Natural killer cell treated with Interleukin-12 subunit alpha and Interleukin-12 subunit beta and Interleukin-15 and Interleukin-18, amount 100 ng/mL, for 72 hours (primary cell): ENCODE measurements at places on chromosomes 12 and 14.

DNA sequence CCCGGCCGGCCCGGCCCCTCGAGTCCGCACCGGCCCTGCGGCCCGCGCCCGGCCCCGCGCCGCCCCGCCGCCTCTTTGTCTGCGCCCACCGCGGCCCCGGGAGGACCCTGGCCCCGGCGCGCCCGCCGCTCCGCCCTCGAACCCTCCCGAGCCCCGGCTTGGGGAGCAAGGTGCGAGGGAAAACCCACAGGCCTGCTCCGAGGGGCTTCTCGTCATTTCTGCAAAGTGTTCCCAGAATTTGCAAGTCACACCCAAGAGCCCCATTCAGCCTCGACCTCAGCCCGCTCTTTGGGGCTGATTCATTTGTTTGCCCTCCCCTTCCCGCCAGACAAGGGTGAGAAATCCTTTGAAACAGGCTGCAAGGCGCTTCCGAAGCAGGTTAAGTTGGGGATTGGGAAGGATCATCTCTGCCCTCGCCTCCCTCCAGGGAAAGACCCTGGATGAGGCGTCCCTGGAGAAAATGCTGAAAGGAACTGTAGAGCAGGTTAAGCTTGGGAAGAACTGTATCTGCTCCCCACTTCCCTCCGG is 325 bp upstream of the CLIP1 start:
- H3K4me1 ChIP-seq: peaks cover 21% of the 10 kb centered on the region
- no peaks in the 10 kb centered on the region for H3K27me3 ChIP-seq

DNA sequence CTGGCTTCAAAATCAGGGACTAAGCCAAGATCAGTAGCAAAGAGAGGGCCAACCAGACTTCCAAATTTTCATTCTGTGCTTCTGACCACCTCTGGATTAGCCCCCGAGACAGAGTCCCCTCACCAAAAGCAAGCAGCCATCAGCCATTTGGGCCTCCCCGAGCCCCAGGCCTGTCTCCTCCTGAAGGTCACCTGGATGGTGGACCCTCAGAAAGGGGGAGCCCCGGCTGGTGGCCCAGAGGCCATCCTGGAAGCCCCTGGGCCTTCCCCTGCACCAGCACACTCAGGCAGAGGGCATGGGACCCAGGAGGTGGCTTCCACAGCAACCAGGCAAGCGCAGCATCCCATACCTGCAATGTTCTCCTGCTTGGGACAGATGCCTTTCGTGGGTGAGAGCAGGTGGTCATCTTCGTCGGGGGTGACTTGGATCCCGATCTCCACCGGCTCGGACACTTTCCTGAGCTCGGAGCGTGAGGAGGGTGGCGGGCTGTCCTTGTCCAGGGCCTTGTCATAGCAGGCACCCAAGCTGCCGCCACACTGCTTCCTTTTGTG is 14.8 kb downstream of the BCL11B start:
- H3K4me3 ChIP-seq: no peak overlapping the region
- DNase-seq: no peak
- no peaks in the 10 kb centered on the region for H3K36me3 ChIP-seq
- H3K27ac ChIP-seq: peak overlapping the region; percentile 94

- DNase-seq: no peak
- no peak overlapping the region for H3K27ac ChIP-seq
- H3K27me3 ChIP-seq: no peaks in the 10 kb centered on the region
- no peaks in the 10 kb centered on the region for H3K4me1 ChIP-seq
These were observed 4.9 kb upstream of the CRIP2 start for GRCh38 chr14:105469456-105470349.

DNA sequence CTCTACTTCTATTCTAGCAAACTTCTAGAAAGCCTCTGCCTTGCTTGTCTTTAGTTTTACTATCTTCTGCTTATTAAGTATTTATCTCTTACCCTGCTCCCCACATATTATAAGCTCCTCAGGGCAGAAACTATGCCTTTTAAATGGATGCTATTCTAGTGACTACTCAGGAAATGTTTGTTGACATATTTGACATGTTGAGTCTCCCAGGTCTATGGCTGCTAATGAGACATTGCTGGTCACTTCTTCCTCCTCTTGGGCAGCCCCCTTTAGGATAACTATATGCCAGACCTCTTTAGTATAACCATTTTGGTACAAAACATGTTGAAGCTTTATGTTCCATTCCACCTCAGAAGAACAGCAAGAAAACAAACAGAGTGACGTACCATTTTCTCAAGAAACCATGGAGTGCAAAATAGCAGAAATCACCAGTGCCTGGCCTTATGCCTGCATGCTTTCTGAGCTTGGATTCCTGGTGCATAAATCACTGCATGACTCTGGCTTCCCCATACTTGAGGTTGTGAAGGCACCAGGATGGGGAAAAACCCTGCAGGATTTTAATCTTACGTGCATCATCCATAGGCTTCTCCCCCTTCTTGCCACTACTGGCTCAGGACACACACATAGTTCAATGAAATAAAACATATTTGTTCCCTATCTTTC is 202.6 kb downstream of the TMX1 start:
- H3K27me3 ChIP-seq: peaks cover 57% of the 10 kb centered on the region
- no peak overlapping the region for H3K4me3 ChIP-seq
- no peaks in the 10 kb centered on the region for H3K4me1 ChIP-seq
- H3K27ac ChIP-seq: no peak overlapping the region

GRCh38 chr14:71996610-71997009 is 64.4 kb downstream of the RGS6 start:
- peaks cover 16% of the 10 kb centered on the region for H3K27me3 ChIP-seq
- H3K36me3 ChIP-seq: no peaks in the 10 kb centered on the region
- no peaks in the 10 kb centered on the region for H3K4me1 ChIP-seq

DNA sequence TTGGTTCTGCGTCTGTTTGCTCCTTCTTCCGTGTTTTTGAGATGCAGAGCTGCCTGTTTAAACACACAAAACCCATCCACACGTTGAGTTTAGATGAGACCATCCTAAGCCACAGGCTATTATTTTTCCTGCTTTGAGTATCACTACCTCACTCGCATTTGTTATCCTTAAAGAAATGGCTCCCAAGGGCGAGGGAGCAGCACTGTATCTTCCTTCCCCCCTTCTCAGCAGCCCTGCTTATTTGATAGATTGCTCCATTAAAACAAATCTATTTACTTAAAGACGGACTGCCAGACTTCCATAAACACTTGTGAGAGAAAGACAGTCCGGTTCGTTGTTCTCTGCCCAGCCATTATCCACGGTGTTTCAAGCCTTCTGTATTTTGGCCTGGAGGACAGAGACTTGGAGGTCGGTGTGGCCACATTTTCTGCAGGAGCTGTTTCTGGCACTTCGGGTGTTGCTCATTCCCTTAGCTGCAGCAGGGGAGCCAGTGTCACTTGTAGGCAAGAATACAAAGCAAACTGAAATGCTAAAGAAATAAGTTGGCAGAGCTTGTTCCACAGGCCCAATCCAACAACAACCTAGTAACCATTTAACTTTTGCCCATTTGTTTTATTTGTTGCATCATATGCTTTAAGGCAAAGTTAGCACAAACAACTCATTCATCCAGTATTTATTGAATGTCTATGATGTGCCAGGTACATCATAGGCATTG is 275.4 kb downstream of the TTC6 start:
- H3K27me3 ChIP-seq: peaks cover 14% of the 10 kb centered on the region
- no peak for DNase-seq
- no peak overlapping the region for H3K27ac ChIP-seq
- no peak overlapping the region for H3K4me3 ChIP-seq
- no peaks in the 10 kb centered on the region for H3K36me3 ChIP-seq
- H3K4me1 ChIP-seq: peaks cover 7% of the 10 kb centered on the region

DNA sequence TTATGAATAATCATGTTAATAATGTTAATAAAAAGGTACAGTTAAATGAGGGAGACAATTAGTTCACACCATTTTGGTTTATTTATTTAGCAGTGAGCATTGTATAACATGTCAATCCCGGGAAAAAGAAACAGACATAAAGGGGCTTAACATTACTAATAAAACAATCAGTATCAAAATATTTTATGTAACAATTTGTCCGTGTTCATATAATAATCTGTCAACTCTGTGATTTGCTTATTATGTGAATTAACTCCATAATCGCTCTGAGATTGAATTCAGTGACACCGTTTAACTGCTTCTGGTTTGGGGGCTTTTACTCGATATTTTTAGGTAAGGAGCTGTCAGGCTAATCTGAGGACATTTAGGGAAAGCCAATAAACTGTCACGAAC is 95.8 kb upstream of the HMGA2 start:
- peaks cover 66% of the 10 kb centered on the region for H3K27me3 ChIP-seq
- DNase-seq: no peak
- no peak overlapping the region for H3K4me3 ChIP-seq
- no peak overlapping the region for H3K27ac ChIP-seq
- peaks cover 7% of the 10 kb centered on the region for H3K36me3 ChIP-seq

GRCh38 chr14:24179961-24180796 is 8.3 kb downstream of the REC8 start:
- H3K4me3 ChIP-seq: no peak overlapping the region
- H3K36me3 ChIP-seq: peaks cover 6% of the 10 kb centered on the region
- no peaks in the 10 kb centered on the region for H3K27me3 ChIP-seq
- no peak for DNase-seq

DNA sequence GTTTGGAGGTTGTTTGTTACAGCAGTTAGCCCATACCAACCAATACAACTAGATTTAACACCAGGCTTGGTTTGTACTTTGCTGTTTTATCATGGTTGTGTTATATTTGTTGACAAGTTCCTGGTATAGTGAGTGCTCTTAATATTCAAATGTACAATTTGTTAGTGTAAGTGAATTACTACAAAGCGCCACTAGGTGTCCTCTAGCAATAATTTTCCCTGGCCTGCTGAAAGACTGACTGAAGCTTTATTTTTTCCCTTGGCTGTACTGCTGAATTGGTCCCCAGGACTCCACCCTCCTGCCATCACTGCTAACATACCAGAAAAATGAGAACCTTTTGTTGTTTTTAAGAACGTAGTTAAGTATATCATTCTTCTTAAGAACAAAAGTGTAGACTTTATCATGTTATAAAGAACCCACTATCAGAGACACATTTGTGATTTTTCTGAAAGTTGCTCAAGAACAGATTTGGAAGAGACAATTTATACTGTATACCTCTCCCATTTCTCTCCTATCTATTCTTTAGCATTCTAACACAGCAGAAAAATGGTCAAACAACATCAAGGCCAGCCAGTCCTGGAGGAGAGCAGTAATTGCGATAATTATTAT is 75.3 kb upstream of the FAR2 start:
- no peak overlapping the region for H3K27ac ChIP-seq
- H3K27me3 ChIP-seq: peaks cover 43% of the 10 kb centered on the region
- no peaks in the 10 kb centered on the region for H3K4me1 ChIP-seq
- DNase-seq: no peak

DNA sequence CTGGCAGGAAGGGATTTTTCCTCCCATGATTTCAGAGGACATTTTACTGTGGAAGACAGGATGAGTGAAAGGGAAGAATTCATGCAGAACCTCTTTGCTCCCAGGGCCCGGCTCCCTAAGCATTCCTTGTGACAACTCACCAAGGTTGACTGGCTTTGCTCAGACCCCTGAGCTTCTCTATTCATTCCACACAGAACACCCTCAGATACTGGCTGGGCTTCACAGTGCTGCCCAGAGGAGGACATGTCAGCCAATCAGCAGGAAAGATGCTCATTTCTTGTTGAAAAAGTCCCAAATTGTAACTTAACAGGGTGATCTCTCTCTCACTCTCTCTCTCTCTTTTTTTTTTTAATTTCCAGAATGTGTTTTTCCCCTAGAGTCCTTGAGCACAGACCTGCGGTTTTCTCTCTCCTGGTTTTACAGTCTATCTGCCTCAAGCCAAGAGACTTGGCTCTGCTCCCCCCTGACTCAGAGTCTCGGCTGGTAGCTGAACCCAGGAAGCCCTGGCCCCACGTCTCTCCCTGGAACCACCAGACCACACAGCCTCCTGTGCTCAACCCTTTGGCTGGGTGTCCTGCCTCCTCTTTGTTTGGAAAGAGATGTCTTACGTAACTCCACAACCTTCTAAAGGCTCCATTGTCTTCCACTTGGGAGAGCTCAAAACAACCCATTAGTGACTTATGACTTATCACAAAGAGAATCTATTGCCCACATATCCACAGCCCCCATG is 43.9 kb downstream of the SSPN start:
- no peak overlapping the region for H3K27ac ChIP-seq
- H3K27me3 ChIP-seq: peaks cover 33% of the 10 kb centered on the region
- H3K4me1 ChIP-seq: no peaks in the 10 kb centered on the region
- no peak for DNase-seq
- no peaks in the 10 kb centered on the region for H3K36me3 ChIP-seq
- no peak overlapping the region for H3K4me3 ChIP-seq

DNA sequence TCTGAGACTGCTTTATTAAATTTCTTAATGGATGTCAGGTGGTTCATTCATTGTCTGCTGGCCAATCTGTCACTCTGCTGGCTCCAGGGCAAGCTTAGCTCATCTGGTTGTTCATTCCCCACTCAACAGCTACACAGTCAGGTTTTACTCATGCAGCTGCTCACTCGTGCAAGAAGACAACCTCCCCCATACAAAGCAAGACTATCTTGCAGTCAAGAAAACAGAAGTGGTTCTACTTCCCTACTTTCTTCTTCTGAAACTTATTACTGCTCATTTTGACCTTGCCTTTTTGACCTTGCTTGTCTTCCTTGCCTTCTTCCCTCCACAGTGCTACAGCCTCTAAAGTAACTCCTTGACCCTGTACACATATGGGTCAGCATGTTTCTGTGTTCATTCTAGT is 277.9 kb downstream of the SSPN start:
- H3K27me3 ChIP-seq: no peaks in the 10 kb centered on the region
- peak overlapping the region; percentile 2 for H3K4me3 ChIP-seq
- peaks cover 31% of the 10 kb centered on the region for H3K36me3 ChIP-seq
- no peak for DNase-seq

GRCh38 chr12:118590406-118591150 is 214.2 kb downstream of the SUDS3 start:
- no peaks in the 10 kb centered on the region for H3K4me1 ChIP-seq
- DNase-seq: no peak
- H3K27ac ChIP-seq: no peak overlapping the region
- H3K27me3 ChIP-seq: no peaks in the 10 kb centered on the region
- H3K36me3 ChIP-seq: no peaks in the 10 kb centered on the region

GRCh38 chr12:4272424-4273272 is 914 bp upstream of the CCND2 start:
- peak; percentile 96 for DNase-seq
- peak overlapping the region; percentile 99 for H3K4me3 ChIP-seq
- peaks cover 43% of the 10 kb centered on the region for H3K4me1 ChIP-seq
- H3K36me3 ChIP-seq: peaks cover 28% of the 10 kb centered on the region
- no peaks in the 10 kb centered on the region for H3K27me3 ChIP-seq

- H3K36me3 ChIP-seq: no peaks in the 10 kb centered on the region
- no peak for DNase-seq
- no peak overlapping the region for H3K27ac ChIP-seq
- no peaks in the 10 kb centered on the region for H3K4me1 ChIP-seq
These were observed 94.2 kb downstream of the PLEKHA5 start for GRCh38 chr12:19223695-19224094.

DNA sequence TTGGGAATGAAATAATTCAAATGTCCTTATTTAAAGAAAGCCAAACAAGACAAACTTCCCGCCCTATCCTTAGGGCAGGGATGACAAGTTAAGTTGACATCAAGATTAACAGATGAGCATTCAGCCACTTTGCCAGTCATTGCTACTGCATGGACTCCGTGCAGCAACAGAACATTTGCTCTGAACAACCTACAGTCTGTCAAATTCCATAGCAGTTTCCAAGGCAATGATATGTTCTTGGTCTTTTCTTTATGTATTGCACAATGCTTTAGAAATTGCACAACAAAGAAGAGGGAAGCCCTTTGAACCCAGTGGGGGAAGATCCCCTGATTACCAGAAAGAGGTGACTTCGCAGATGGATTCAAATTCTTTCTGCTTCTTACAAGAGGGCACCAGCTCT is 269.8 kb downstream of the BCAT1 start:
- H3K27ac ChIP-seq: no peak overlapping the region
- H3K27me3 ChIP-seq: peaks cover 5% of the 10 kb centered on the region
- H3K4me1 ChIP-seq: no peaks in the 10 kb centered on the region
- no peak for DNase-seq
- no peak overlapping the region for H3K4me3 ChIP-seq
